ENCODE measurements at places on chromosomes 11 and 22.

DNA sequence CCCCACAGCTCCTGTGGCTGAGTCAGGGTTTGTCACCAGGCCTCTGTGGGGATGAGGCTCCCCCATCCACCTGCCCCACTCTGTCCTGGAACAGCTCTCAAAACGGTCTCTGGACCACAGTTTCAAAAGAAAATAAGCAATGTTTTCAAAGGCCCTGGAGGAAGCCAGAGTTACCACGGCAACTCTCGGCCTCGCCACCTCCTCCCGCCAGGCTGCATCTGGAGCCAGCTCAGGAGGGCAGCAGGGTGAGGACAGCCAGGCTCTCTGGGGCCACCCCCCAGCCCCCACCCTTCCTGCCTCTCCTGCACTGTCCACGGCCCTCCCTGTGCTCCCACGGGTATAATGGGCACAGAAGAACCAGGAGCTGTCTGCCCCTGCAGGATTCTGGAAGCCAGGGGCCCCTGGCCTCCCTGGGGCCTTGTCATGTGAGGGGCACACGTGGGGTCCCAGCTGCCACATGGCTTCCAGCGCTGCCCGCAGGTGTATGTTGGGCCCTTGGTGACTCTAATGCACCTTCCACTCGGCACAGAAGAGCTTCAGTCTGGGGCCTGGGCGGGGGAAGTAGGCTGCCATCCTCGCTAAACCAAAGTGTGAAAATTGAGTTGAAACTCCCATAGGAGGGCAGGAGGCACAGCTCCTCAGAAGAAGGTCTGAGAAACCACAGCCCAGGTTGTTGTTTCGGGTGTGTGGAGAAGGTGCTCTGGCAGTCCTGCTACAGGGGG, 10.3 kb downstream of the CD81 start:
- peak overlapping the region; percentile 20 for H3K27ac ChIP-seq
- H3K4me1 ChIP-seq: peaks cover 53% of the 10 kb centered on the region
- no peak for DNase-seq
- H3K27me3 ChIP-seq: no peaks in the 10 kb centered on the region
- no peak overlapping the region for H3K4me3 ChIP-seq

DNA sequence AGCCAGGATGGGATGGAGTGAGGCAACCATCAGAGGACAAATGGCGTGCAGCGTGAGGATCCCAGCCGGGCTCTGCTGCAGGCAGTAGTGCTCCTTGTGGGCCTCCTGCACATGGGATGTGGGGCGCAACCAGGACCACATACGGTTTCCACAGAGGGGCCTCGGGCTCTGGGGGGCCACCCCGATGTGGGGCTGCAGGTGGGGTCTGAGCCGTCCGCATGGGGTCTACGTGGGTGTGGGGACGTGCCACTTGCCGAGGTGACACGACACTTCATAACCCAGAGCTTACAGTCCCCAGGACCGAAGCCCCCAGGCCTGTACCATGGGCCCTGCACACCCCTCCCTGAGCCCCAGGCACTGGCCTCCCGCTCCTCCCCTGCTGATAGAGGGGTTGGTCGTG, 10.8 kb downstream of the TTLL8 start:
- DNase-seq: peak; percentile 47
- no peak overlapping the region for H3K27ac ChIP-seq
- no peak overlapping the region for H3K4me3 ChIP-seq
- H3K27me3 ChIP-seq: no peaks in the 10 kb centered on the region

DNA sequence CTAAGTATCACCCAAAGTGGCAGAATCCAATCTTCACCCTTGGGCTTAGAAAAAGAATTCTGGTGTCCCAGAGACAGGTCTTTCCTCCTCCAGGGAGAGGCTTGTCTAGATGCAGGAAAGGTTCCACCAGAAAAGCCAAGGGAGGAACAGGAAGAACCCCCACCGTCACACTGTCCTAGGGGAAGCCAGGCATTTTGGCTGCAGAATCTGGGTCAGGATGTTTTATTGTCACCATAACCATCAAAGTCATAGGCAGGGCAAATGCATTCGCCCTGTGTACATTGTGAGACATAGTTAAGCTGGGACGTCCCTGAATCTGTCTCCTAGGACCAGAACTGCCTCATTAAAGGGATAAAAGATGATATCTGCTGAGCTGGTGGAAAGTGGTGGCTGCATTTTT, 590.5 kb downstream of the OPCML start:
- no peak for DNase-seq
- H3K4me1 ChIP-seq: no peaks in the 10 kb centered on the region
- H3K4me3 ChIP-seq: no peak overlapping the region
- H3K36me3 ChIP-seq: no peaks in the 10 kb centered on the region

DNA sequence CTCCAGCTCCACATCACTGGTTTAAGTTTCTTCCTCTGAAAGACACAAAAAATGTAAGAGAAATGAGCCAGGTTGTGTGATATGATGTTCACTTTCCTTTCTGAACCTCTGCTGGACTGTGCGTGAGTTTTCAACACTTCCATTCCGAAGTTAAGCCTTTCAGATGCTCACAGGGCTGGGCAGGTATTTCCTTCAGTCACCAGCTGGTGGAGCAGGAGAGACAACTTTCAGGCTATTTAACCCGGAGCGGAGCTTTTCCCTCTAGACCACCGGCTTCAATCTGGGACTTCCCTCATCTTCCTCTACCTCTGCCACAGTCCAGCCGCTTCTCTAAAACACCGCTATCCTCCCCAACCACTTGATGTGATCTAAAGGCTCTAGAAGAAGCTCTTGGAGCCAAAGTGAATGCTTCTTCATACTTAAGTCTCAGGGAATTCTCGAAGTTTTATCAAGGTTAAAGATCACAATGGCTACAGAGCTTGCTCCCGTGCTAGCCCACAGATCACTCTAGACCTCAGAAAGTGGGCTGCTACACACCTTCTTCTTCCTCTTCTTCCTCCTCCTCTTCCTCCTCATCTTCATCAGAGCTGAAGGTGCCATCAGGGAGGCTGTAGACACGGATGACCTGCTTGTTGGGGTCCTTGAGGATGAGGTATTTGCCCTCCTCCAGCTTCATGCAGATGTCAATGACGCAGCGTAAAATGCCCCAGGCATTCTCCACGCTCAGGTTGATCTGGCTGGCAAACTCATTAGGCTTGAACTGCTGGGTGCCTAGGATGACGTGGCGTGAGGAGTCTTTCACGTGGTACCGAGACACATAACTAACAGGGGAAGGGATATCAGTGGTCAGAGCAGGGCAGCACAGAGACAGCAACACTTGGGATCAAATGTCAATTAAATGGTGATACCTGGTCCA, 4.4 kb upstream of the FOXRED2 start:
- peaks cover 8% of the 10 kb centered on the region for H3K4me1 ChIP-seq
- H3K27me3 ChIP-seq: no peaks in the 10 kb centered on the region
- no peak for DNase-seq
- H3K27ac ChIP-seq: no peak overlapping the region

DNA sequence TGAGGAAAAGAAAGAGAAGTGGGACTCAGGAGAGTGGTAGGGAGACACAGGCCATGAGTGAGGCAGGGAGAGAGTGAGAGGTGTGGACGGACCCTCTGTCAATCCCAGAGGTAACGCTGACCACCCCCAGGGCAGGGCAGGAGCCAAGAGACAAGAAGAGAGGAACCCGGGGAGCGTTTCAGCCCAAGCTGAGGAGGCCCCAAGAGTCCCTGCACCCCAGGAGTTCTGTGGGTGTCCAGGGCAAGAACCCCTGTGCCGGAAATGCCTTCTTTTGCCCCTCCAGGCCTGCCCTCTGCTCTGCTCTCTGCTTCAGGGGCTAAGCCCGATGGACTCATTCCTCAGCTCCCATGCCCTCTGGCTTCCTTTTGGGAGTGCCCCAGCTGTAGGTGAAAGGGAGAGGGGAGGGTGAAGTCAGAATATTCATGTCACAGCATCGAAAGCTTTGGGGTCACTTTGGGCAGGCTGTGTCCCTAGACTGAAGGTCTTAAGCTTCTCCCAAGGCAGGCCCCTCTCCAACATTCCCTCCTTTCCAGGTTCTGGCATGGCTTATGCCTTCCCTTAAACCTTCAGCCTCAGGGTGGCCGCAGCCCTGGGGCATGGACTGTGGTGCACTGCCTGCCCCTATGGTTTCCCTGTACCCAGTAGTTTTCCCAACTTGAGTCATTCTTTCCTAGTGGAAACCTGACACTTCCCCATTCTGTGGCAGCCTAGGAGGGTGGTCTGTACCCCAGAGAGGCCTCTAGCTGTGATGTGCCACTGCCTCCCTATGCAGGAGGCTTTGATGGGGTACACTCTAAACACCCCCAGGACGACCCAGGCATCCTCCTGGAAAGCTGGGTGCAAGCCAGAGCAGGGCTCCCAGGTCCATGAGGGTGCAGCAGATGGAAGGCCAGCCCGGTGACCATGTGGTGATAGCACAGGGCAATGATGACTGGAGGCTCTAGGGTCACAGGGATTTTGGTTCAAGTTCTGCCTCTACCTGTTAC, 27.1 kb downstream of the MYEOV start:
- H3K4me3 ChIP-seq: no peak overlapping the region
- no peak overlapping the region for H3K27ac ChIP-seq
- H3K4me1 ChIP-seq: no peaks in the 10 kb centered on the region
- no peaks in the 10 kb centered on the region for H3K36me3 ChIP-seq
- DNase-seq: peak; percentile 13
- H3K27me3 ChIP-seq: no peaks in the 10 kb centered on the region

DNA sequence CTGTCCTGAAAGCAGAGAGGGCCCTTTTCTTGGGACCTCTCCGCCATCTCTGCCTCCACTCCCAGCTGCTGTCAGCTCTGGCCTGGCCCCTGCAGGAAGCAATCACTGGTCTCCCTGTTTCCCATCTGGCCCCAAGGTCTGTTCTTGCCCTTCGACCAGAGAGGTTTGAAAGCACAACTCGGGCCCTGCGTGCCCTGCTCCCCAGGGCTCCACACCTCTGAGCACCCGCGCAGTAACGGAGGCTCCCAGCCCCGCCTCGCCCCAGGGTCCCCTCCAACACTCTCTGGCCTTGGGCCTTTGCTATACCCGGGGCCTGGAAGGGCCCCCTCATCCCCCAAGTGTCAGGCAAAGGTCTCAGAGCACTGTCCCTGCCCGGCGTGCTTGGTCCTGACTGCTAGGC, 7.8 kb upstream of the CD81 start:
- H3K27me3 ChIP-seq: no peaks in the 10 kb centered on the region
- no peak for DNase-seq
- H3K4me1 ChIP-seq: no peaks in the 10 kb centered on the region
- H3K27ac ChIP-seq: no peak overlapping the region

DNA sequence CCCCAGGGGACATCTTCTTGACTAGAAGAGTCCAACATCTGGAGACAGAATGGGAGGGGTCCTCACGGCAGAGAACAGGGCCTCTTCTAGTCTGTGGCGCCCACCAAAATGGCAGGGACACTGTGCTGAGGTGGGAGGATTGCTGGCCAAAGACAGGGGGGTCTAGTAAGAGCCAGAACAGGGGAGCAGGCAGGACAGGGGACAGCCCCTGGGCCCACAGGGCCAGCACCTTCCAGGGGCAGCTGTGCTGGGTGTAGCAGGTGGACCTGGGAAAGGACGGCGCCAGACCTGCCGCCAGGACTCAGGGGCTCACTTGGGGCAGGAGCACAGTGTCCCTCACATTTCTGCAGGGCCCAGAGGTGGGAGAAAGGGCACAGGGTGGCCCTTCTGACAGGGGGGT, 858 bp upstream of the APOBEC3A start:
- H3K27ac ChIP-seq: peak overlapping the region; percentile 76
- peaks cover 69% of the 10 kb centered on the region for H3K4me1 ChIP-seq
- no peak for DNase-seq
- H3K4me3 ChIP-seq: no peak overlapping the region
- no peaks in the 10 kb centered on the region for H3K27me3 ChIP-seq

- DNase-seq: no peak
- no peaks in the 10 kb centered on the region for H3K36me3 ChIP-seq
- no peak overlapping the region for H3K4me3 ChIP-seq
- no peaks in the 10 kb centered on the region for H3K27me3 ChIP-seq
Measured at GRCh38 chr11:8298801-8299786, 35.4 kb upstream of the LMO1 start.

DNA sequence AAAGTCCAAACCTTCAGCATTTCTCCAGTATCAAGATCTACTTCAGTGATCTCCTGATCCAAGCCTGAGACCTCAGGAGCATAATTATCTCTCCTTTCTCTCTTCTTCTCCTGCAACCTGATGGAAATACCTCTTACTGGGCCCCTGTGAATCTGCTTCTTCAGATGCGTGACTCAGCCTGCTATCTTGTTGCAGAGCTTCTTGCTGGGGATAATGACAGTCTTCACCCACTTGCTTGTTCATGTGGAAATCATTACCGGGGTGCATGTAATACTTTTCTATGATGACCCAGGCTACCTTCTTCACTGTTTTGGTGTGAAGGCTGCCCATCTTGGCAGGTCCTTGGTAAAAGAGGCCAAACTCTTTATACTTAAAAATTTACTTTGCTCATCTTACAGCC, 140.0 kb upstream of the POU2AF2 start:
- H3K4me1 ChIP-seq: no peaks in the 10 kb centered on the region
- H3K4me3 ChIP-seq: no peak overlapping the region
- H3K27ac ChIP-seq: no peak overlapping the region
- no peaks in the 10 kb centered on the region for H3K36me3 ChIP-seq

DNA sequence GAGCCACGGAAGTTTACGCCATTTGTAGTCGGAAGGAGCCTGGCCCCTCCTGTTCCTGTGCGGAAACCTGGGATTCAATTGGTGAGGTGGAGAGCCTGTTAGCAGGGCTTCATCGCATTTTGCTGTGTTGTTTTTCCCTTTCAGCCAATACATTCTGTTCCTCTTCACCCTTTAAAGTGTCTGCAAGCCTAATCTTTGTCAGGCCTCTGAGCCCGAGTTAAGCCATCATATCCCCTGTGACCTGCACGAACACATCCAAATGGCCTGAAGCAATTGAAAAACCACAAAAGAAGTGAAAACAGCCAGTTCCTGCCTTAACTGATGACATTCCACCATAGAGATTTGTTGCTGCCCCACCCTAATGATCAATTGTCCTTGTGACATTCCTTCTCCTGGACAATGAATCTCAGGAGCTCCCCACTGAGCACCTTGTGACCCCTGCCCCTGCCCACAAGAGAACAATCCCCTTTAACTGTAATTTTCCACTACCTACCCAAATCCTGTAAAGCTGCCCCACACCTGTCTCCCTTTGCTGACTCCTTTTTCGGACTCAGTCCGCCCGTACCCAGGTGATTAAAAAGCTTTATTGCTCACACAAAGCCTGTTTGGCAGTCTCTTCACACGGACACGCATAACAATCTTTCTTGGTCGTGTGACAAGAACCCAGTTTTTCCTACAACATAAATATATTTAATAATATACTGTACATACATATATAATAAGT, 37.1 kb upstream of the MMP12 start:
- H3K36me3 ChIP-seq: no peaks in the 10 kb centered on the region
- H3K4me3 ChIP-seq: no peak overlapping the region
- no peaks in the 10 kb centered on the region for H3K4me1 ChIP-seq
- H3K27ac ChIP-seq: no peak overlapping the region
